ENCODE measurements at places on chromosomes 12 and 14.

DNA sequence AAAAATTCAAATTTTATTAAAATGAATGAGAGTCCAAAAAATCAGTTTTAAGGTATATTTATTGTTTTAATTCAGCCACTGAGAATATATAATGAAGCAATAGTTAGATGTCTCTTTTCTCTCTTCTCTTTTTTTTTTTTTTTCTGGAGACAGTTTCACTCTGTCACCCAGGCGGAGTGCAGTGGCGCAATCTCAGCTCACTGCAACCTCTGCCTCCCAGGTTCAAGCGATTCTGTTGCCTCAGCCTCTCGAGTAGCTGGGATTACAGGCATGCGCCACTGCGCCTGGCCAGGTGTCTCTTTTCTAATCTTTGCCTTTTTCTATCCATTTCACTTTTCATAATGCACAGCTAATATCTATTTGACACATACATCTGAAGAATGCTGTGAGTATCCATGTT lies 307.1 kb upstream of the RGS6 start:
- DNase-seq = no peak

GRCh38 chr14:56135001-56135400 lies 16.8 kb downstream of the PELI2 start:
- no peak for DNase-seq

GRCh38 chr14:32224737-32225377 lies 21.8 kb upstream of the RNU6-8 start:
- DNase-seq = peak; percentile 35

- DNase-seq = peak; percentile 19
These were observed 2.5 kb upstream of the SELPLG start for GRCh38 chr12:108635997-108636808.

DNA sequence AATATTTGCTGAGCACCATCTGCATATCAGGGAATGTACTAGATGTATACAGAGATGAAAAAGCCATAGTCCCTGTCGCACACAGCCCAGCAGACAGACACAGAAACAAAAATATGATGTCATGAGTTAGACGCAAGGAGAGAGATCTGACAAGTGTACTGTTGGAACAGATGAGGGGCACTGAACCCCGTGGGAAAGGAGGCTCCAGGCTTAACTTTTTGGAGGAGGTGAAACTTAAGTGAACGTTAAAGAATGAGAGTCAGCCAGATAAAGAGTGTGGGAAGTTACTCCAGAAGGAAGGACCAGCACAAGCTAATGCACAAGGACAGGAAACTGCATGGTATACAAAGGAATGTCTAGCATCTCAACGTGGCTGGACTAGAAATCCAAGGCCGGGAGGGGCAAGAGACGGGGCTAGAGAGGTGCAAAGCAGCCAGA lies 2.5 kb upstream of the ACTN1 start:
- no peak for DNase-seq

DNA sequence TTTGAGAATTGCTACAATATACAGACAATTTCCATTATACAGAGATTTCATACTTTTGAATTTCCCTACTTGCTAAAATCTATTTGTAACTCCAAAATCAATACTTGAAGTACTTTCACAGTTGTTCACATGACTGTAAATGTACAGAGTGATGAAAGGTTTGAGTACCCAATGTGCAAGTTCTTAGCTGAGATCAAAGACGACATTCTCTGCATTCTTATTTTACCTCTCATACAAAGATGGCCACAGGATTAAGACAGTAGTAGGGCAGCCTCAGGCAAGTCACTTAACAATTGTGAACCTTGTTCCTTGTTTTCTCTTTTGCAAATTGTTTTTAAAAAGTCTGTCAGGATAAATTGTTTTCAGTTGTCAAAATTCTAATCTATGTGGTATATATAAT lies 255.9 kb upstream of the KITLG start:
- no peak for DNase-seq

DNA sequence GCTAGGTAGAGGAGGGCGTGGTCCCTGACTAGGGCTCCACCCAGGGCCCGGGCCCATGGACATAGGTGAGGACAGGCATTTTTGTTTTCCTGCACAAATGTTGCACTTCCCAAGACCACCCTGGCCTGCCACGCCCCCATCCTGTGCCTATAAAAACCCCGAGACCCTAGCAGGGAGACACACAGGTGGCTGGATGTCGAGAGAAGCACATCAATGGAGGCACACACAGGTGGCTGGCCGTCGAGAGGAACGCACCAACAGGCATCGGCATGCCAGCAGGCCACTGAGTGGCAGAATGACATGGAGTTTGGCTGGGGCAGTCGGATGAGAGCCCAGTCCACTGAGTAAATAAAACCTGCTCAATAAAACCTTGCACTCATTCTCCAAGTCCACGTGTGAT lies 157.9 kb upstream of the ABCD2 start:
- no peak for DNase-seq

GRCh38 chr14:36683083-36683724 lies 21.5 kb downstream of the PAX9 start:
- peak; percentile 87 for DNase-seq

DNA sequence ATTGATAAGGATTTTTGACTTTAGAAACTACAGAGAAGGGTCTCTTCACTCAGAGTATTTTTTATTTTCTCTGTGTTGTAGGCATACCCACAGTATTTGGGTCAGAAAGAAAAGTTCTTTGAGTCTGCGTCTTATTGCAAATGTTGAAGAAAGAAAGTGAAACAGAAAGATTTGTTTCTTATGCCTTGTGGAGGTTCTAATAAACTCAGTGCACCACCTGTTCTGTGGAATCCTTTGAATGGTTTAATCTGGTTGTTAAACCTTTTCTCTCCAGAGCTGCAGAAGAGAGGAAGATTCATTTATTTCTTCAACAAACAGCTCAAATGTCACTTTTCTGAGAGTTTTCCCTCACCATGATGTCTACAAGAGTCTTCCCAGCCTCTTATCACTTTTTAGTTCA lies 146.6 kb upstream of the PLEKHG7 start:
- no peak for DNase-seq

- DNase-seq = no peak
These were observed 104.2 kb upstream of the ABCD2 start for GRCh38 chr12:39723831-39724230.

DNA sequence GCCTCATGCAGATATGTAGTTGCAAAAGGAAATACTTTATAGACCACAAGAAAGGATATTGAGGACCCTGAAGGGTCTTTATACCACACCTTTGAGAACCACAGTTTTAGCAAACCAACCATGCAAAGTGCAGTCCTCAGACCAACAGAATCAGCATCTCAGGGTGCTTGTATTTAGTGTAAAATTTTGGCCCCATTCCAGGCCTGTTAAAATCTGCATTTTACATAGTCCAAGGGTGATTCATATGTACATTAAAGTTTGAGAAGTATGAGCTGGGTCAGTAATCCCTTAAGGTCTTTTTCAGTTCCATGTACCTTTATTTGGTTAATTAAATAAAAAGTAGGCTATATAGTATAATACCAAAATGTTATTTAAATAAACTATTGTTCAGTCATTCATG lies 91.2 kb downstream of the WNK1 start:
- DNase-seq = no peak

GRCh38 chr12:34292736-34293625 lies 270.7 kb downstream of the ALG10 start:
- no peak for DNase-seq

DNA sequence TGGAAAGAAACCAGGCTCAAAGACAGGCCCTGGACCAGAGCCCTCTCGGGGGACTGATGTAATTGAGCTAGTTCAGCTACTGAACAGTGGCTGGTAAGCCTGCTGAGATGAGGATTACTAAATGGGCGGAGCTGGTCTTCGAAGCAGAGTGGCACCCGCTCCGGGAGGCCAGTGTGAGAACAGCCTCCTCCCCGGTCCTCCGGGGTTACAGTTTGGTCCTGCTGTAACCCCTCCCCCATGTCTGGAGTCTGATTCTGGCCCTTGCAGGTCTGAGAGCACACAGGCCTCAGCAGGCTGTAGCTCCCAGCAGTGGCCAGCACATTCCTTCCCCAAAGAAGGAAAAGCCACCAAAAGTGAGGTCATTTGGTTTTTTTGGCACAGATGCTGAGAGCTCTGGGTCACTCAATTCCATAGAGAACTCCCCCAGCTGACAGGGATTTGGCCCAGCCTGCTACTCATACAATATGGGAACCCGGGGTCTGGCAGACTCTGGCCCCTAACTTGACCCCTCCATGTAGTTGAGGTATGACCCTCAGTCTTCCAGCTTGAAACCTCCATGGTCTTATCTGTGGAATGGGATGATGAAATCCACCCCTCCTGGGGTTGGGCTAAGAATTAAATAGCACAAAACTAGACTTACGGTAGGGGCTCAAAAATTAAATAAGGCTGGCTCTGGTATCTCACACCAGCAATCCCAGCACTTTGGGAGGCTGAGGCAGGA lies 39.0 kb downstream of the ACTN1 start:
- peak; percentile 12 for DNase-seq

GRCh38 chr14:61839507-61839906 lies 77.3 kb downstream of the SNAPC1 start:
- DNase-seq = no peak

GRCh38 chr12:124024263-124024678 lies 51.3 kb downstream of the ZNF664 start:
- no peak for DNase-seq

DNA sequence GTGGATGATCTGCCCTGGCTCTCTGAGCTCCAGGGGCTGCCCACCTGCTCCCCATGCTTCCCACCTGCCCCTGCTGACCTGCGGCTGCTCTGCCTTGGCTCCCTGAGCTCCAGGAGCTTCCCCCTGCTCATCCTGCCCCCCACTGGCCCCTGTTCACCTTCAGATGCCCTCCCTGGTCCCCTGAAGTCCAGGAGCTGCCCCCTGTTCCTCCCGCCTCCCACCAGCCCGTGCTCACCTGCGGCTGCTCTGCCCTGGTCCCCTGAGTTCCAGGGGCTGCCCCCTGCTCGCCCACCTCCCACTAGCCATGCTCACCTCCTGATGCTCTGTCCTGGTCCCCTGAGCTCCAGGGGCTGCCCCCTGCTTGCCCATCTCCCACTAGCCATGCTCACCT lies 219.7 kb downstream of the TMEM121 start:
- no peak for DNase-seq

DNA sequence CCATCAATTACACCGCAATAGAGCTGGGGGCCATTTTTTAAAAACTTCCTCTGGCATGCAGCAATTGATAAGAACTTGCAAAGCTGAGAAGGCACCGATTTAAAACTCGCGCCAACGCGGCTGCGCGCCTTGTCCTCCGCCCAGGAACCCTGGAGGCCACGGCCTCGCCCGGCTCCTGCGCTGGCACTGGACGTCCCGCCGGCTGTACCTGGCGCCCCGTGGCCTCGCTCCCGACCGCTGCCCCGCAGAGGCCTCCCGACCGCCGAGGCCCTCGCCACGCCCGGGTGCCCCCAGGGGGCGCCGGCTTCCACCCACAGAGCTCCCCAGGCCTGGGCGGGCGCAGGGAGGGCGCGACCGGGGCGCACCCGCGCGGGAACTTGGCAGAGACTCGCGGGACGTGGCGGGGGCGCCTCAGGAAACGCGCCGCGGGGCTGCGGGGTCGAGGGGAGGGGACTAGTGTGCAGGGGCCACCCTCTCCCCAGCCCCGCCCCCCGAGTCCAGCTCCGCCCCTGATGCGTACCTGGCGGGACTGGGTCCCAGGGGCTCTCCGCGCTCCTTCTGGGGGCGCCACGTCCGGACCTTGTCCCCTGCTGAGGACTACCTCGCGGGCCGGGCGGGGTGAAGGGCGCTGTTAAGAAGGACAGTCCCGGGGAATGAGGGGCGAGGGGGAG lies 65.7 kb downstream of the TNFAIP2 start:
- DNase-seq = no peak

DNA sequence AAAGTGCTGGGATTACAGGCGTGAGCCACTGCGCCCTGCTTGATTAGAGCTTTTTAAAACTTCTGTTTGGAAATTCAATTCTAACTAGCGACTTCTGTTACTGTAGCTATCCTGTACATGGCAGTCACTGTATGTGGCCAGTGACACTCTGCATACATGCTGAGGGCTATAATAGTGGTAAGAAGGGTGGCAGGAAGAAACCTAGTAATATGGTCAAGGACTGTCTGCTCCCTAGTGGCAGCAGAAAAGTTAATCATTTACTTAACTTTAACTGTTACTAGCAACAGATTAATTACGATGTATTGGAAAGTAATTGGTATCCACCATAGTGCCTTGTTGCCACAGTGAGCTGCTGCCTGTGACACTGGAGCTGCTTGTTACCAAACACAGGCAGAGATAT lies 149.0 kb downstream of the KITLG start:
- no peak for DNase-seq

GRCh38 chr12:58532855-58533608 lies 387.3 kb downstream of the LRIG3 start:
- no peak for DNase-seq

- no peak for DNase-seq
These were observed 44.7 kb upstream of the FBRSL1 start for GRCh38 chr12:132444957-132445883.

- no peak for DNase-seq
These were observed 371.5 kb downstream of the LRIG3 start for GRCh38 chr12:58548801-58549200.

GRCh38 chr12:131102991-131103668 lies 149.4 kb downstream of the ADGRD1 start:
- DNase-seq = no peak

DNA sequence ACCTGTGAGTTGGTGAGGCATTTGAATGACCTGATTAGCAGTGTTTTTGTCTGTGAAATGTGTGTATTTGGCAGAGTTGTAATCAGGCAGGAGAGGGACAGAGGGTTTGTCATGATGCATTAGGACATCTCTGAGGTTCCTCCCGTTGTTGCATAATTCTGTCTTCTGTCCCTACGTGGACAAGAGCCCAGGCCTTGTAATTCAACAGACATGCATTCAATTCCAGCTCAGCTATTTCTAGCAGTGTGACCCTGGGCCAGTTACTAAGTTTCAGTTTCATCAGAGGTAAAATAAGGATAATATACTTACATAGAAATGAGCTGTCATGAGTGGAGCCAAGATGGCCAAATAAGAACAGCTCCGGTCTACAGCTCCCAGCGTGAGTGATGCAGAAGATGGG lies 208.6 kb downstream of the SLC38A4 start:
- no peak for DNase-seq

- no peak for DNase-seq
These were observed 93.9 kb downstream of the DNAI7 start for GRCh38 chr12:25101092-25101445.

- DNase-seq = no peak
These were observed 12.8 kb downstream of the MYRFL start for GRCh38 chr12:69837657-69838415.

DNA sequence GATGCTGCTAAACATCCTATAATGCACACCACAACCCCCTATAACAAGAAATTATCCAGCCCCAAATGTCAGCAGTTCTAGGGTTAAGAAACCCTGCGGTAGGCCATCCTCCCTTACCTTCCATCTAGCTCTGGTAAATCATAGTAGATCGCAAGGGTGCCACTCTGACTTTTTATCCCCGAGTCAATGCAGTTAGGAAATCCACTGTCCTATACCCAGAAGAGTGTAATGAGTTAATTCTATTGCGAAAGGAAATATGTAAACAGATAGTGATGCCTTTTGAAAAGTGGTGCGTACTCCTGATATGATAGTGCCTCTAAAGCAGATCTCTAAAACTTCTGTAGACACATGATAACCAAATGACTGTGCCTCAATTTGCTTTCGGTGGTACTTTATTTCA lies 29.8 kb downstream of the SCFD1 start:
- no peak for DNase-seq
